ENCODE measurements at places on chromosomes 7 and 10.

GRCh38 chr10:125076891-125077541 lies 83.3 kb downstream of the CTBP2 start:
- DNase-seq, result no peak

DNA sequence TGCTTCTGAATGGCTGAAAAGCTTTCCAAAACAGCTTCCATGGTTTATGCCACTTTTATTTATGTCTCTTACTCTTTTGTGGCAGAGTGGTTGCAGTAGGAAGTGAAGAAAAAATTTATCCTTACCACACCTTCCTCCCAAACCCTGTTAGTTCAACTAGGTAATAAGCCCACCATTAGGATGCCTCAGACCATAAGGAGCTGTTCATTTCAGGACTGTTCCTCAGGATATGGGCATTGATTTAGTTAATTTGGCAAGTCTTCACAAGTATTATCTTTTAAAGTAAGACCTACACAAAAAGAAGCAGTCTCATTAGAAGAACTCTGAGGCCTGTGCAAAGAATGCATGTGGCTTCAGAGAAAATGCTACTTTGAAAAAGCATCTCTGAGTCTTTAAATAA lies 82.9 kb upstream of the PDLIM1 start:
- DNase-seq, result no peak

GRCh38 chr10:11684717-11685645 lies 57.2 kb upstream of the ECHDC3 start:
- peak; percentile 93 for DNase-seq

- no peak for DNase-seq
Measured at GRCh38 chr10:99695761-99696160, 36.2 kb downstream of the COX15 start.

DNA sequence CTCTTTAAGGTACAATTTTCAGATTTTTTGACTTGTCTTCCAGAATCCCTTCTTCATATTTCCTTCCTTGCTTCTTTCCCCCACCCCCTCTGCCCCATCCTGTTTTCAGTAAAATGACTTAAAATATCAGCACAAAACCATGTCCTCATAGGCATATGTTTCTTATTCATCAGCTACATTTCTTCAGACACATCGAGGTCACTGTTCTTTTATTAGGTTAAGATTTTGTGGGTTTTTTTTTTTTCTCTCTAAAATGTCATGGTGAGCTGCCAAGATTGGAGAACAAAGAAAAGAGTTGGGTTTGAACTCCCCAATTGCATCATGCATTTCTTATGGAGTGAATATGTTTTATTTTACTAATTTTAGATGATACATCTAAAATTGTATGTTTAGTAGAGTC lies 35.8 kb downstream of the LAMB4 start:
- DNase-seq, result no peak

- DNase-seq, result no peak
Measured at GRCh38 chr7:107494884-107495283, 25.0 kb downstream of the GPR22 start.

DNA sequence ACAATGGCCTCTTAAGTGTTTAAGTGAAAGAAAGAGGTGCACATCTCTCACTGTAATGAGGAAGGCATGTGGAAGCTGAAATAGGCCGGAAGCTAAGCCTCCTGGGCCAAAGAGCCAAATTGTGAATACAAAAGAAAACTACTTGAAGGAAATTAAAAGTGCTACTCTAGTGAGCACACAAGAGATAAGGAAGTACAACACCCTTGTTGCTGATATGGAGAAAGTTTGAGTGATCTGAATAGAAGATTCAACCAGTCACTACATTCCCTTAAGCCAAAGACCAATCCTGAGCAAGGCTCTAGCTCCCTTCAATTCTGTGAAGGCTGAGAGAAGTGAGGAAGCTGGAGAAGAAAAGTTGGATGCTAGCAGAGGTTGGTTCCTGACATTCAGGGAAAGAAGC lies 8.2 kb downstream of the DKK1 start:
- DNase-seq, result no peak

GRCh38 chr10:123614888-123615287 lies 51.3 kb upstream of the GPR26 start:
- peak; percentile 68 for DNase-seq

- no peak for DNase-seq
Measured at GRCh38 chr7:136228171-136228570, 251.0 kb upstream of the MTPN start.

DNA sequence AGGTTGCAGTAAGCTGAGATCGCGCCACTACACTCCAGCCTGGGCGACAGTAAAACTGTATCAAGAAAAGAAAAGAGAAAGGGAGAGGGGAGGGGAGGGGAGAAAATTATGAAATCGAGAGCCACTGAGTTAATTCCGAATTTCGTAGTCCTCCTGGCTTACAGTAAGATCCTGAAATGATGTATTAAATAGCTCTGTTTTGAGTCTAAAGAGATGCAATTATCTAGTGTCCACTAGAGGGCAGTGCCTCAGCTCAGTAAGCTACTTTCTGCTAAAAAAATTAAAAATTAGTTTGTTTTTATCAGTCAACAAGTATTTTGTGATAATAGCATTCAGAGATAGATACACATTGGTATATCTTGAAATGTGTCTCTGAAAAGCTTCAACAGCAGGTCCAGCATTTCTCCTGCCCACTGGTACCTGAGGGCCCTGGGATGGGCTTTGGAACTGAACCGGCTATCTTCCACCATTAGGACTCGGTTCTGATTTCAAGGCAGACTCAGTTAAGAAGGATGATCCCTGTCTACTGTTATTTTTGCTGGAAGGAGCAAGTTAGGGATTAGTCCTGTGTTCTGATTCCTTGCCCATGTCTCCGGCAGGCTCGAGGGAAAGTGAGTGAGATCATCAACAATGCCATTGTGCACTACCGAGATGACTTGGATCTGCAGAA lies 19.5 kb downstream of the TSPAN33 start:
- peak; percentile 66 for DNase-seq

- DNase-seq, result no peak
Measured at GRCh38 chr10:84015877-84016595, 123.3 kb upstream of the GHITM start.

- no peak for DNase-seq
Measured at GRCh38 chr7:79523436-79523835, 70.0 kb upstream of the MAGI2 start.

GRCh38 chr10:86592413-86592812 lies 61.9 kb upstream of the OPN4 start:
- DNase-seq, result peak; percentile 12

- peak; percentile 33 for DNase-seq
Measured at GRCh38 chr7:7595451-7595850, 28.8 kb downstream of the MIOS start.

DNA sequence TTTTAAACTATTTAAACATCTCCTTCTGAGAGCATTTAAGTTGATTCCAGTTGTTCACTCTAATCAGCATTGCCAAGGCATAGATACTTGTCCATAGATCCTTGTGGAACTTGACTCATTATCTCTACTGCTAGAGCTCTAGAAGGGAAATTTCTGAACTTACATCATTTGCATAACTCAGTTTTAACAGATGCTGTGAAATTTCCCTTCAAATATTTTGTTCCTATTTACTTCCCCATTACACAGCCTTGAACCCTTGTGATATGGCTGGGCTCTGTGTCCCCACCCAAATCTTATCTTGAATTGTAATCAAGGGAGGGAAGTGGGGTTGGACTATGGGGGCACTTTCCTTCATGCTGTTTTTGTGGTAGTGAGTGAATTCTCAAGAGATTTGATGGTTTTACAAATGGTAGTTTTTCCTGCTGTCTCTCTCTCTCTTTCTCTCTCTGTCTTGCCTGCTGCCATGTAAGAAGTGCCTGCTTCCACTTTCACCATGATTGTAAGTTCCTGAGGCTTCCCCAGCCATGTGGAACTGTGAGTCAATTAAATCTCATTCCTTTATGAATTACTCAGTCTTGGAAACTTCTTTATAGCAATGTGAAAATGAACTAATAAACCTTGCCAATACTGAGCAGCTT lies 25.4 kb downstream of the INSIG1 start:
- DNase-seq, result no peak

DNA sequence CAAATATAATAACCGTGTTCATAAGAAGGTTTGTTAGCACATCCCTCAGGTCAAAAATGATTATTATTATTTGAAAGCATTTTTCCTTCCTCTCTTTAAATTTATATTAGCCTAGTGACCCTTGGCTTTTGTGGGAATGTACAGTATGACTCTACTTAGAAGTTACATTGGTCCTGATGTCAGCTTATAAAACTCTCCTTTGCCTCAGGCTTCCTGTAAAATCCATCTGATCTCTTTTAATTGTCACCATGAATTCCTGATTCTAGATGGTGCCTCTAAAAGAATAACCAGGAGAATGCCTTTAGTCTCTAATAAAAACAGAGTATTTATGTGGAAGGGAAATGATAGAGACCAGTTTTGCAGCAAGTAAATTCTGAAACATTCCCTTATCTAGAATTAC lies 1134.4 kb downstream of the XPNPEP1 start:
- no peak for DNase-seq

GRCh38 chr10:131647789-131648188 lies 253.0 kb upstream of the PPP2R2D start:
- no peak for DNase-seq

- DNase-seq, result no peak
Measured at GRCh38 chr7:111094419-111094818, 3.5 kb downstream of the LRRN3 start.

GRCh38 chr10:60614363-60614762 lies 163.9 kb upstream of the CDK1 start:
- no peak for DNase-seq

- DNase-seq, result no peak
Measured at GRCh38 chr10:4024027-4024426, 239.0 kb upstream of the KLF6 start.

GRCh38 chr10:115432188-115432819 lies 339.1 kb downstream of the ATRNL1 start:
- peak; percentile 5 for DNase-seq

DNA sequence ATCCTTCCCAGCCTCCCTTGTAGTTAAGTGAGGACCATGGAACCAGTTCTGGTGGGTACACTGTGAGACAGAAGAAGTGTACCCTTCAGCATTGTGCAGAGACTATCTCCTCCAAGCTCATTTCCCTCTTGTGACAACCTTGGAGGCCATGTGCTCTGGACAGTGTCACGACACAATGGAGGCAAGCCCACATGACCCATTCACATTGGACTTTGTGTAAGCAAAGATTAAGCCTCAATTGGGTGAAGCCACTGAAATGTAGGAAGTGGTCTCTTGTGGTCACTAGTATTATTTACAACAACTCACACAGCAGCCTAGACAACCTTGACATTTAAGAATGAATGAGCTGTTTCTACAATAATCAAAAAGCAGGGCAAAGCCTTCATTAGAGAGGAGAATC lies 124.2 kb downstream of the INHBA start:
- DNase-seq, result no peak

DNA sequence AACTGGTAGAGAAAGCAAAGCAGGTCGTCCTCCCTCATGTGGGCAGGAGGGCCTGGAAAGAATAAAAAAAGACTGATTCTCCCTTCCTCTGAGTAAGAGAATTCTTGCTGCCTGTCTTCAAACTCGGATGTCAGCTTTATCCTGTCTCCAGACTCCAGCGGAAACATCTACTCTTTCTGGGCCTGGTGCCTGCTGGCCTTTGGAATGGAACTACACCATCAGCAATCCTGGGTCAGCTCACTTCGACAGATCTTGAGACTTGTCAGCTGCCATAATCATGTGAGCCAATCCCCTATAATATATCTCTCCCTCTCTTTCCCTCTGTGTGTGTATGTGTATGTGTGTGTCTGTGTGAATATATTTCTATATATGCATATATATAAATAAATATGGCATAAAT lies 411.0 kb upstream of the DPP6 start:
- DNase-seq, result no peak

DNA sequence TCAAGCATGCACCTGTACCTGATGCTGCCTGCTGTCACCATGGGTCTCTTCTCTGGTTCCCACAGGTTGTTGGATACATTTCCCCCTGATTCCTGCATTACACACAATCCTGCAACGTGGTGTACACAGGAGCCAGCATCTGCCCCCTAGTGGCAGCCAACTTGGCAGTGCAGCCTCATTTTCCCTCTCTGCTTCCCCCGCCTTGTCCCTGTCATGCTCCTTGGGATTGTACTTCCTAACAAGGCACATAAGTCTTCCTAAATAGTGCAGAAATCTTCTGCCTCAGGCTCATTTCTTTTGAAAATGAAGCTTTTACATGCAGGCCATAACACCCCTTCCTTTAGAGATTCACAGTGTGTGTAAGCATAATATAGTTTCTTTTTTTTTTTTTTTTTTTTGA lies 387.5 kb downstream of the CCSER2 start:
- DNase-seq, result peak; percentile 24

GRCh38 chr7:26477381-26477990 lies 185.8 kb downstream of the SNX10 start:
- no peak for DNase-seq

DNA sequence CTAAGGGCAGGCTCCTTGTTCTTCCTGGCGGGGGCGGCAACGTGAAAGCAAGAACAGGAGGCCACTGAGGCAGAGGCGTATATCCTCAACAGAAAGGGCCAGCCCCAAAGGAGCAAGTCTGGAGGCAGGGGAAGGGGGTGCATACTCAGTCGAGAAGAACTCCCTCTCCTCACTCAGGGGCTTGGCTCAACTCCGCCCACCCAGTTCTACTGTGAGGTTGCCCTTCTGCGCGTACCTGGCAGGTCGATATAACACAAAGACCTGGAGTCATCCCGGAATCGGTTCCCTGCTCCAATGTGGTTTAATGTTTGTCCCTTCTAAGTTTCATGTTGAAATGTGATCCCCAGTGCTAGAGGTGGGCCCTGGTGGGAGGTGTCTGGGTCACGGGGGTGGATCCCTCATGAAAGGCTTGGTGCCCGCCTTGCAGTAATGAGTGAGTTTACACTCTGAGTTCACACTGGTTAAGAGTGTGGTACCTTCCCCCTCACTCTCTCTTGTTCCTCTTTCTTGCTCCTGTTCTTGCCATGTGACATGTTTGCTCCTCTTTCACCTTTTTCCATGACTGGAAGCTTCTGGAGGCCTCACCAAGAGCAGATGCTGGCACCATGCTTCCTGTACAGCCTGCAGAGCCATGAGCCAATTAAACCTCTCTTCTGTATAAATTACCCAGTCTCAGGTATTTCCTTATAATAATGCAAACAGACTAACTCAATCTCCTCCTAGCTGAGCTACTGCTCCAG lies 32.6 kb downstream of the GSDME start:
- DNase-seq, result no peak

DNA sequence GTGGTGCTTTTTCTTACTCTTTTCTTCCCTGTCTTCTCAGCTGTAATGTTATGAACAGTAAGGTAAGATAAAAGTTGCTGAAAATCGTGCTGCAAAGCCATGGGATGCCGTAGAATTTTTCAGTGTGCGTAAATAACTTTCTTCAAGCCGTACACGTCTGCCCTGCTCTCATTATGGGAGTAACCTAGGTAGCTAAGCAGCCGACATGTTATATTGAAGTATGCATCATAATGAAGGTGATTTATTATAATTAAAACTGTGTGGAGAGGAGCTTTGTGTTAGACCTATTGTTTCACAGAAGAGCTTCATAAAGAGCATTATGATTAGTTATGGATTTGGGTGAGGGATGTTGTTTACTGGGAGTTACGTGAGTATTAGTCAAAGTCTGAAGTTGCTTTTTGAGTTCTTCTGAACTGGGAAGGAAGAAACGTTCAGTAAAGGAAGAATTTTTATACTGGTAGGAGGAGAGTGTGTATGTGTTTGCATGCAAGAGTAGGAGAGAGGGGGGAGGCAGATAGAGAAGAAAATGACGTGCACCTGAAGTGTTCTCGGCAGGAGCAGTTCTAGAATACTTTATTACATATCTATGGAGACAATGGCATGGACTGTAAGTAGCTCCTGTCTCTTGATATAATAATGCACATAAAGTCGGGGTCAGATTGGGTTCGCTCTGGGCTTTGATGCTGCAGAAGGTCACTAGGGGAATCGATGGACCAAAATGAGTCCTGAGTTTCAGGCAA lies 56.3 kb downstream of the POU6F2 start:
- DNase-seq, result no peak
